ENCODE measurements at places on chromosomes 3 and 15.
A peak's percentile ranks its signal among the peaks of the same experiment; 100 is the strongest.

GRCh38 chr3:17772556-17772955 lies 30.1 kb upstream of the TBC1D5 start:
- DNase-seq = no peak

DNA sequence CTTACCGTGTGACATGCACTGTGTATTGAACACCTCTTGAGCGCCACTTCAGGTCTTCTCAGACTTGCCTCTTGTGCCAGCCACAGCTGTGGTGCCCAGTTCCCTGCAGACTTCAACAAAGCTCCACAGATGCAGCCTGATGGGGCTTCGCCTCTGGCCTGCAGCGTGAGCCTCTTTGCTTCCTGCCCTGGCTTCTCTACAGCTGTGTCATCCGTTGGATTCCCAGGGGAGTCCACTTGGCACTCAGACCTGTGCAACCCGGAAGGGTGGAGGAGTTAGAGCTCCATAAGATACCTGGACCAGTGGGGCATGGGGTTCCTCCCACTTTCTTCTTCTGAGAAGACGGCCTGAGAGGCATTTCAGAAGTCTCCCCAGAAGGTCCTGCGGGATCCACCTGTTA lies 57.7 kb upstream of the BNIP2 start:
- no peak for DNase-seq

DNA sequence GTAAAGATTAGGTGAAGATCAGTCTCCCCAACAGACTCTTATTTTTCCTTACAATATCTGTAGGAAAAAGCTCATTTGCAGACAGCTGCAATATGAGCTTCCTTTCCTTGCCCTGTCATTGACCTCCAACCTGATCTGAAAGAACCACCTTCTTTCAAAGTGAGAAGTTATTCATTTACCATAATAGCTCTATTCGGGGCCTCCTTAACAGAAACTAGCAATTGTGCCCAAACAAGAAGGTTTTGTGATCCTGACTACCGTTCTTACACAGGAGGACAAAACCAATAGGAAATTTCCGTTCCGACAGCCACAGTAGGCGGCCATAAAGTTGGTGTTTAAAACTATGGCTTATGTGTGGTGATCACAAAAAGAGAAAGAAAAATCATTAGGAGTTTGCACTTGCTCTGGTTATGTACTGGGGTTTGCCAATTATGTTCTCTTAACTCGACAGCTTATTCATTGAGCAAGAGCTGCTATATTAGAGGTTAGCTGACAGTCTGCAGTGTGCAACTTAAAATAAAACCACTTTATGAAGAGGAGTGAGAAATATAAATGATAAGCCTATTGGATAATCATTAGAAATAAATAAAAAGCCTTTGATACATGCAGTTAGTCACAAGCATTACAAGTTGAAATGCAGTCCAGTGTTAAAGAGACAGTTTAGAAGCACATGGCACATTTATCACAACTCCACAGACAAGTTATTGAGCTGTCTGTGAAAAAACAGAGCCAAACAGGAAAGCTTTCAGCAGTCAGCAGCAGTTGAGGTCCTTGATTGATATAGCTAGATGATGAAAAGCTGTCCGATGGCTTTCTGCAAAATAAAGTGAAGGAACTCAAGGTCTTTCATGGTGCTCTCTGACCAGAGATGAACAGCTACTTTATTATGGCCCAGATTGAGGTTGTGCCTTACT lies 199.8 kb downstream of the WDR72 start:
- DNase-seq = no peak

DNA sequence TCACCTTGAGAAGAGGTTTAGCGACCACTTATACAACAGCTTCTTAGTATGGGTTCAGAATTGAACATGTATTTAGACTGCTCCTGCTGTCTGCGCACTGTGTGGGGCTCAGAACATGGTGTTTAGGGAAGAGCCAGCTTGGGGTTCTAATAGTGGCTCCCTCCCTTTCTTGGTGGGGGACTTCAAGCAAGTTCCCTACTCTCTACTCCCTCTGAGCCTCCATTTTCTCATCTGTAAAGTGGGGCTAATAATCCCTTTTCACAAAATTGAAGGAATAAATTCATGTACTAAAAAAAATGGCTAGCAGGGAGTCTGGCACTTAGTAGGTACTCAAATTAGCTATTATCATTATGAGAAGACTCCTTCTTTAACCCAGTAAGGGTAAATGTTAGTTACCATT lies 97.5 kb upstream of the SPATA12 start:
- no peak for DNase-seq

- peak; percentile 48 for DNase-seq
Measured at GRCh38 chr15:68599560-68600071, 20.8 kb downstream of the CORO2B start.

GRCh38 chr3:48219543-48219942 lies 3.8 kb upstream of the CAMP start:
- DNase-seq = no peak

- DNase-seq = no peak
Measured at GRCh38 chr3:52393959-52394670, 50.8 kb downstream of the SEMA3G start.

GRCh38 chr15:96849271-96849900 lies 518.9 kb downstream of the NR2F2 start:
- DNase-seq = no peak

DNA sequence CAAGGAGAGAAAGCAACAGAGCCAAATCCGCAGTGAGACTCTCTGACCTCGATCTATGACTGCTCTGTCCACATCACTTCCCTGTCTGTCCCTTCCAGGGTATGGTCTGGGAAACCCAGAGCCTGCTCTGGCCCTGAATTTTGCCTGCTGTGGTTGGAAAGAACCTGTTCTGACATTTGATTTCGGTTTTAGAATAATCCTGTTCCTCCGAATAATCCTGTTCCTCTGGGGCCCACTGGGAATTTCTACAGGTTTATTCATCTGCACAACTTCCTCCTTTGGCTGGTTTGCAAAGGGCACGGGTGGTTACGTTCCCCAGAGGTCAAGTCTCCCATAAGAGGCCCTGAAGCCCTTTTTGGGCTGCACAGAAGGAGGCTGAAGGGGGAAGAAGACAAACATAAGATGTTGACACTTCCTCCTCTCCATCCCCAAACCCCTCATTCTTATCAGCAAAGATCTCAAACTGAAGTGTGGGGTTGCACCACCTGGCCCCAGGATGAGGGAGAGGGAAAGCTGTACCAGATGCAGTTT lies 10.6 kb downstream of the LAMP3 start:
- DNase-seq = no peak

DNA sequence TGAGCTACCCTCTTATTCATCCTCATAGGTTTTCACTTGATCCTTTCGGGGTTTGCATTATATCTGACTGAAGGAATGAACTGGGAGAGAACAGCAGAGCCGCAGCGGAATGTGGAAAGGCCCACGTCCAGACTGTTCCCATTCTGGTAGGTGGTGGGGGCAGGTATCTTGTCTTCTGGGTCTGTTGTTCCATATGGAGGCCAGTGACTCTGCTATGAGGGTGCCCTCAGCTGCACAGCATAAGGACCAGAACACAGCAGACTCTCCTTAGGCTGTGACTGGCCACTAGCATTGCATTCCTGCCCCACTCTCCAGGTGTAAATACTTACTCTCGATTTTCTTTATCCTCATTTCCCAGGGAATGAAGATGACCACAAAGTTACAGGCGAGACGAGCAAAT lies 12.1 kb downstream of the TMC3 start:
- no peak for DNase-seq

- DNase-seq = no peak
Measured at GRCh38 chr15:29305556-29305955, 35.9 kb upstream of the NSMCE3 start.

DNA sequence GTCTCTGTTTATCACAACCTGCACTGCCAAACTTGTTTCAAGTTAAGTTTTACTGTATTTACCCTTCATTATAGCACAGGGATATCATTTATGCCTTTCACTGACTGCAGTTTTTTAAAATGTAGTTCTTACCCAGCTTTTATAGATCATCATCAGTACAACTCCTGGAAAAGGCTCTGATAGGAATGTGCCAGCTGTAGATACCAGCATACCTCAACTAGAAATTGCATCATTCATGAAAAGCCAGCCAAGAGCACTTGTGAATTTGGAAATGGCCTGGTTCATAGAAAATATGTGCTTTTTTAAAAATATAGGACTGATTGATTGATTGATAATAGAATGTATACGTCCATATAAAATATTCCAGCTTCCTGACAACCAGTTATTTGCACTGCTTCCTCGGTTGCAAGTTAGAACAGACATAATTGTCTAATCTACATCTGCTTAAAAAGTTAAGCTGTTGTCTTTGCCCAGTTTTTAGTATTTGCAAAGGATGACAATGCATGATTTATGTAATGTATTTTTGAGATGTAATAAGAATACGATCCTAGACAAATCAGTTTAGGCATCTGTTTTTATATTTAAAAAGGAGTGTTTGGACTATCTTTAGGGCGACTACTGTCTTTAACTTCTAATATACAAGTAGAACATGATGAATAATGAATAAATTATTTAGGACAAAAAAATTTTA lies 58.5 kb downstream of the DCUN1D1 start:
- DNase-seq = no peak

DNA sequence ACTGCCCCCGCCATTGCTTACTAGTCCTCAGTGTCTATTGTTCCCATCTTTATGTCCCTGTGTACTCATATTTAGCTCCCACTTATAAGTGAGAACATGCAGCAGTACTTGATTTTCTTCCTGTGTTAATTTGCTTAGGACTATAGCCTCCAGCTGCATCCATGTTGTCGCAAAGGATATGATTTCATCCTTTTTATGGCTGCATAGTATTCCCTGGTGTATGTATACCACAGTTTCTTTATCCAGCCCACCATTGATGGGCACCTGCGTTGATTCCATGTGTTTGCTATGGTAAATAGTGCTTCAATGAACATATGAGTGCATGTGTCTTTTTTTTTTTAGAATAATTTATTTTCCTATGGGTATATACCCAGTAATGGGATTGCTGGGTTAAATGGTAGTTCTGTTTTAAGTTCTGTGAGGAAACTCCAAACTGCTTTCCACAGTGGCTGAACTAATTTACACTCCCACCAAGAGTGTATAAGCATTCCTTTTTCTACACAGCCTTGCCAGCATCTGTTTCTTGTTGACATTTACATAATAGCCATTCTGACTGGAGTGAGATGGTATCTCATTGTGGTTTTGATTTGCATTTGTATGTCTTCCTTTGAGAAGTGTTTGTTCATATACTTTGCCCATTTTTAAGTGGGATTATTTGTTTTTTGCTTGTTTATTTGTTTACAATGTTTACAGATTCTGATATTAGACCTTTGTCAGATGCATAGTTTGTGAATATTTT lies 53.7 kb downstream of the GALK2 start:
- no peak for DNase-seq

- no peak for DNase-seq
Measured at GRCh38 chr3:37862219-37862902, 681 bp downstream of the CTDSPL start.

GRCh38 chr15:80456517-80457492 lies 52.6 kb downstream of the ARNT2 start:
- DNase-seq = no peak

- DNase-seq = no peak
Measured at GRCh38 chr15:35443376-35443775, 102.6 kb downstream of the DPH6 start.

- DNase-seq = no peak
Measured at GRCh38 chr3:174337227-174337626, 521.9 kb upstream of the NAALADL2 start.

- DNase-seq = no peak
Measured at GRCh38 chr3:159624616-159625015, 364.0 kb upstream of the IL12A start.

DNA sequence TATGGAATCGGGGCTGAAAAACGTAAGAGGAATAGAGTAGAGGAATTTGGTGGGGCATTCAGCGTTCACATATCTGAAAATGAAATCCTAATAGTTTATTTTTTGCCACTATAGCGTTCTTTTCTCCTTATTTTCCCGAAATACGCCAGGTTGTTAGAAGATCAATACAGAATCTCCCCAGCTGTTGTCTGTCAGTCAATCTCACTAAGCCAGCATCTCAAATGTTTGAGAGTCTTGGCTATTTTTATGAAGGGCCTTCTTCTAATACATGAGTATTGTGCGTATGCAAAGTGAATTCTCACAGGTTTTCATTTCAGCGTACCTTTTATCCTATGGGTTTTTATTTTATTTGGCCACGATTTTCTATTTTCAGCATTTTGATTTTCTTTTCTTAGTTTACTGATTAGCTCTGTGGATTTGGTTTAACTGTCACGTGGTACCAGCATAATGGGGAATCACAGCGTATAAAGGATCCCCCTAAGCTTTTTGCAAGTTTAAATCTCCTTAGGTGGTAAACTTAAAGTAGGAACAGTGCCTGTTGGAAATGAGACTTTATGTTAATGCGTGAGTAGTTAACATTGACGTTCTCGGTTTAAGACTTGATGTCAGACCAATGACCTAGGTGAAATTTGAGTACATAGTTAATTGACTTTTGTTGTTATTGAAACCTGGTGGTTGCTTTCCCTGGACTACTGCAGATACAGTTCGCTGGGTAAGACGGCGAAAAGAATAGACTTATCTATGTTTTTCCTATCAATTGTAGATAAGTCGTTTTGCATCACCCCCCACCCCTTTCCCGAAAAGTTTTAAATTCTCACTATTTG lies 1.3 kb downstream of the FXR1 start:
- no peak for DNase-seq

DNA sequence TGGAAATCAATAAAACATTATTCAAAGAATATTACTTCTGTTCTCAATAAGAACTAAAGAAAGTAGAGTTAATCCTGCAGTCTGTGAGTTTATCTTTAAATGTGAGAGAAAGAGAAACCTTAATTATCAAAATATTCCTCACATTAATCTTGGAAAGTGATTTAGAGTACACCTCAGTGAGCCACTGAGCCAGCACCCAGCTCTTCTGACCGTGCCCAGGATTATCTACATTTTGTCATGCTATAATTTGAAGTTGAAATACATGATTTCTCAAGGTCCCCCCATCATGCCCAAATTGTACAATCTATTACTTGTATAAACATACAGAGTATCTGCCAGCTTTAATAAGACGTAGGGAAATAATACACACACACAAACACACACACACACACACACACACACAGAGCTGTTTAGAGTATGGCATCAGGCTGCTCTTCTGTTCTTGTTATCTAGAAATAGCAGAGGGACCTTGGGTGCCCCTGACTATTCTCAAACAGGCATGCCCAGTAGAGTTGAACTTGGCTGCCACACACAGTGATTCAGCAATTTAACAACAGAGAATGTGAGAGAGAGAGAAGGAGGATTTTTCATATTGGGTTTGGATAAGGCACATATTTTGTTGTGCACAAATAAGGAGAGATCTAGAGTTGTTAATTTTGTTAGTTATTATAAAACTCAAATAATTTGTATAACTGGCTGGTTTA lies 74.4 kb downstream of the P2RY1 start:
- no peak for DNase-seq

- DNase-seq = no peak
Measured at GRCh38 chr3:53749448-53749847, 96.8 kb downstream of the CHDH start.
